Femur (tissue), 1 donor: ENCODE measurements at places on chromosomes 7 and 10.

DNA sequence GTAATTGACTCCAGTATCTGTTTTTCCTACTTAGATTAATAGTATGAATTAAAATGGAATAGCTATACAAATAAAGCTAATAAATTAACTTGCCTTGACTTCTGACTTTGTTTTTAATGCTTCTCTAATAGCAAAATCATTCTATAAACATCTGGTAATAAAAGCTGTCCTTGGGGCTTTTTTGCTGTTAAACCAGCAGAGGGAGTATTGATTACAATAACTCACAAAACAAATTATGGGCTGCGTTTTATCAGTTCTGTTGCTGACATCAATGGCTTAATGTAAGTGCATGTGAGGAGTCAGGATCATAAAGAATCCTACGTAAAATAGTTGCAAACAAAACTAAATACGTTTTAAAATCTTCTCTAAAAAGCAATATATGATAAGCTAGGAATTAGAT, 667.8 kb downstream of the PCDH15 start:
- DNase-seq = no peak

DNA sequence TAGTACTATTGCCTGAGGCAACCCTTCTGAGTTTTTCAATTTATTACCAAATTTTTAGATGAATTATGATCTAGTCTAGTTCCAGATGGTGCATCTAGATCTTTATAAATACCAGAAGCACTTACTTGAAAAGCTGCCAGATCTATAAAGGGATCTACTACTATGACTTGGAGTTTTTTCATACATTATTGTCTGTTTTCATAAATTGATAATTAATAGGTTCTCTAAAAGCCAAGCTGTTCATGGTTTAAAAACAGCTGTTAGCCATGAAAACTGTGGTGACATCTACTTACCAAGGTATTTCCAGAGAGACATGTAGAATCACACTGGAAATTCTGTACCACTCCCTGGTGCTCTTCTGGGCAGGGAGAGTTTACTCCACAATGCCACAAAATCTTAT, 786.5 kb upstream of the C7orf33 start:
- no peak for DNase-seq

DNA sequence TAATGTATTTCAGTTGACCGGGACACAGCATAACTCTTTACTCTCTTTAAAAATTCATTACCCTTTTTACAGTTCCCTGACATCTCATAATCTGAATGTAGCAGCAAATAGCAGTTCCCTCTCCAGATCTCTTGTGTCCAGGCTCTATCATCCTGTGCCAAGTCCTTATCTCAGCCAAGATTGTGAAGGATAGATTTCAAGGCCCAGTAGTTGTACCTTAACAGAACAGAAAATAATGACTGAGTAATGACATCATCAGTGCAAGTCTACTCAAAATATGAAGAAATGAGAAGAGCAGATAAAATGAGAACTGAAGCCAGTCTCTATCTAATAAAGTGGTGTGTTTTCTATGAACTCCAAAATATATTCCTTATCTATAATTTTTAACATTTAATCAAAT, 92.6 kb downstream of the TFEC start:
- no peak for DNase-seq

GRCh38 chr10:69018613-69019012, 30.0 kb downstream of the KIFBP start:
- no peak for DNase-seq

DNA sequence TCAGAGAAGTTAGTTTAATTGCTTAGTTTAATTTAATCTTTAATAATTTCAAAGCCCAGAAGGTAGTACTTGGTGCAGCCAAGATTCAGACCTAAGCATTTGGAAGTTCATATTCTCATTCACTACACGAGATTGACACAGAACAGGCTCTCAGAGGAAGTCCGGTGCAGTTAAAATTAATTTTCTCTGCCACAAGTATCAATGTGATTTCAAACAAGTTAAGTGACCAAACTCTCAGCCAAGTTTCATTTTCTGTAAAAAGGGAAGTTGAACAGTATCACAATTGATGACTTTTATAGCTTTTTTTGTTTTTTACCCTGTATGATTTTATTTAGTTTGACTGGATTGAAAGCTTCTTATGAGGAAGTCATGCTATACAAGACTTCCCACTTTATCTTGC, 1494.9 kb upstream of the LRRTM3 start:
- no peak for DNase-seq

DNA sequence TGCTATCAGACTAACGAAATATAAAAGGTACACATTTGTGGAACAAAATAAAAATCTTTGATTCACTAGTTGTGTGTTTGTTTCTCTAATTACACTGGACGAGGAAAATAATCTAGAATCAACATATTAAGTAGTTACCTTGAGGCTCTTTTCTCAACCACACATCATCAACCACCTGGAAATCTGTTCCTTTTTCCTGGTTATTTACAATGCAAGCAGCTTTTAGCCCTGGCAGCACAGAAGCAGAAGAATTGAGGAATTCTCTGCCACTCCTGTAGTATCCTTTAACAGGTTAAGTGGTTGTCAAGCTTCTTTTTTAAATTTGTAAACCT, 23.7 kb downstream of the NUP42 start:
- no peak for DNase-seq

GRCh38 chr7:44068054-44068453, 2.7 kb upstream of the PGAM2 start:
- no peak for DNase-seq

GRCh38 chr7:91941450-91941849, 788 bp downstream of the AKAP9 start:
- DNase-seq = peak; percentile 77

- no peak for DNase-seq
These were observed 95.3 kb downstream of the KAT6B start for GRCh38 chr10:74921744-74922143.

DNA sequence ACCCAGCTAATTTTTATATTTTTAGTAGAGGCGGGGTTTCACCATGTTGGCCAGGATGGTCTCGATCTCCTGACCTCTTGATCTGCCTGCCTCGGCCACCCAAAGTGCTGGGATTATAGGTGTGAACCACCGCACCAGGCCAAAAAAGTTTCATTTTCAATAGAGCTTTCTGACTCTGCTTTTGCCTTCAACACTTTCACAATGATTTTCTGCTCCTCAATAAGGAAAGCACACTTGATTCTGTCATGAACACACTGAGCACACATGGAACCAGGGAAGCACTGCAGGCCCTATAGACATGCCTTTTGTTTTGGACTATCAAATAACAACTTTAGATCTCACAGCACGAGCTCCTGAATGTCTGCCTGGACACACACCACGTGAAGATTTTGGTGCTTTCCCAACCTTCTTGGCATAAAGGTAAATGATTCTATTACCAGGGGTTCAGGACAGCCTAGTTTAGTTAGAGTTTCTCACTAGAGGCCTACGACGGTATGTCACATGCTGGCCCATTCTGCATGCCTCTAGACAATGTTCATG, 8.0 kb downstream of the RRP12 start:
- DNase-seq = no peak

DNA sequence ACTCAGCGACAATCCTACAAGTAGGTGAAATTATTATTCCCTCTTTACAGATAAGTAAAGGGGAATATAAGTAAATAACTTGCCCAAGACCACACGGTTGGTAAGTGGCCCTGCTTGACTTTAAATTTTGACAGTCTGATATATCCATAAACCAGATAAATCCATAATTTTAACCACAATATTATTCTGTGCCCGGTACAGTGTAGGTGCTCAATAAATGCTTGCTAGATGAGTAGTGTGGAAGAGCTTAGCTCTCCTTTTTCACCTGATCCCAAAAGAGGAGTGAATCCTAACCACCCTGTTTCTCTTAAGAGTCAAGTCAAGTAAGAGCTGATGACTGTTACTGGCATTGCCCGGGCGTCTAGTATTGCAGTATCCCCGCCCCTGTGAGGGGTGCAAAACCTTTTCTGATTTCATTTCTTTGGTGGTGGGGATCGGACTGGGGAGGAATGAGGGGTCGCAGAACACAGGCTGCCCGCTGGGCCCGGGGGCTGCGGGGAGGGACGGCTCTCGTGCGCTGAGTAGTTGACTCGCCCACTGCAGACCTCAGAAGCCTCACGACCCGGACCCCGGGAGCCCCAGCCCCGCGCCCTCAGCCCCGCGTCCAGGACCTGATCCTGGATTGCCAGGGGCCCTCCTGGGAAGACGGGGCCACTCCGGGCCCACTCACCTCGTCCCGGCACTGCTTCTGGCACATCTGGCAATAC, 490 bp downstream of the KIN start:
- DNase-seq = no peak

DNA sequence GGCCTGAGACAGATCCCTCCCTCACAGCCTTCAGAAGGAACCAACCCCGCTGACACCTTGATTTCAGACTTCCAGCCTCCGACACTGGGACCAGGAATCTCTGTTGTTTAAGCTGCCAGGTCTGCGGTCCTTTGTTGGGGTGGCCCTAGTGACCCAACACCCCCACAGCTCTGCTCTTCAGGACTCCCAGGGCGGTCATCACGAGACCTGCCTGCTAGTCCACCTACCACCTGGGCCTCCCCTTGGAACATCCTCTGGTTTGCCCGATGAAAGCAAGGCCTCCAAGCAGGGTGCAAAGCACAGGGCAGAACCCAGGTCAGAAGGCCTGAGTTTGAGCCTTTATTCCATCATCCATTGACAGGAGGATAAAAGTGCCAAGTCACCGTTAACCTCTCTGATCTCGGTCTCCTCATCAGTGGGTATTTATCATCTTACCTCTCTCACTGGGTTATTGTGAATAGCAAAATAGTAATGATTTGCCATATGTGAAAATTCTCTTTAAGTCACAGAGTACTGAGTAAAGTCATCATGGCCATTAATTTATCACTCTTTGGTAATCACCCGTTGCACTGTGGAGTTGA, 16.9 kb upstream of the SMARCD3 start:
- DNase-seq = no peak

DNA sequence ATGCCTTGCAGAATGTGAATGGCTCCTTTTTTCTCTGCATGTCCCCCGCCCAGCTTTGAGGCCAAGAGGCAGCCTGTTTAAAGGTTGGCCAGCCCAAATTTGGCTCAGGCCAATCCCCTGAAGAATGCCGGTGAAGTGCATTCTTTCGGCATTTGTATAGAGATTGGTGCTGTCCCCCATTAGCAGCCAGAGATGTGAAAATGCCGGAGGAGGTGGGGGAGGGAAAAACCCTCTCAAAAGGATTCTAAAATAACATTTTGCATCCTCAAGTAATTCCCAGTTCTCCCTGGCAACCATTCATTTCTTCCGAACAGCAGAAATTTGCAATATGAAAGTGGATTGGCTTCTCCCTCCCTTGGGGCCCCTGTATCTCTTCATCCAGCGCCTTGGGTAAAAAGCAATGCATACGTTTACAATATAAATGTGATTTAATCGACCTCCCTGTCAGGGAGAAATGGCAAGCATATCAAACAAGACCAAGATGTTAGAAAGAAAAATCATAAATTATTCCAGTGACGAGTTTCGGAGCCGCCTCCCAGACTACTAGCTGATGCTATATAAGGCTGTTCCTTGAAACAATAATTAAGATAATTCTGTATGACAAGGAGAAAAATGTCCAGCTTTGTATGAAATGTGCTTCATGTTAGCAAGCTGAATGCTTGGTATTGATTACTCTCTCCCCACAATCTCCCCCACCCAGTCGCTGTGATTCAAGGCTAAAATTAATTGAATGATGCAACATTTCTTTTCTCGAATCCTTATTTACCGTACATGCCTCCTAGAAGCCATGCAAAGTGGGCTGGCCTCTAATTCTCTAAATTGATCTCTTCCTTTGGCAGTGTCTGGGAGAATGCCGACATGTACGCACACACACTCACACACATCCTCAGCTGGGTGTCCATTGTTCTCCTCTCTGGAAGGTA, 323.7 kb downstream of the RPS24 start:
- DNase-seq = no peak

GRCh38 chr7:107319724-107320228, 150.1 kb upstream of the GPR22 start:
- DNase-seq = no peak

- DNase-seq = no peak
These were observed 48.6 kb upstream of the NOBOX start for GRCh38 chr7:144452064-144452463.

GRCh38 chr10:1858048-1858447, 120.7 kb upstream of the ADARB2 start:
- DNase-seq = no peak

DNA sequence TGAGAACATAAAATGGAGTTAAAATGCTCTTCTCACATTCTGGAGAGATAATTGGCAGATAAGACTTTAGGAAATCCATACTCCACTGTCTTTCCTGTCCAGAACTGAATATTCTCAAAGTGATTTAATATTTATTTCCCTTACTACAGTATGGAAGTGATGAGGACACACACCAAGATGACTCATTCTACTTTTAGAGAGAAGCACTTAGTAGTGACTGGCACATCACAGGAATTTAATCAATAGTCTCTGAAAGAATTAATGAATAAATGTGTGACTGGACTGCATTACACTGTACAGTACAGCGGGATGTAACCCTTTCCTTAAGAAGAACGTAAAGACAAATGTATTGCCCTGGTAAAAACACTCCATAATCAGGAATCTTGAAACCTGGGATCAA, 116.7 kb downstream of the SEMA3E start:
- no peak for DNase-seq

- DNase-seq = no peak
These were observed 7.2 kb downstream of the PALS2 start for GRCh38 chr7:24580283-24580946.

DNA sequence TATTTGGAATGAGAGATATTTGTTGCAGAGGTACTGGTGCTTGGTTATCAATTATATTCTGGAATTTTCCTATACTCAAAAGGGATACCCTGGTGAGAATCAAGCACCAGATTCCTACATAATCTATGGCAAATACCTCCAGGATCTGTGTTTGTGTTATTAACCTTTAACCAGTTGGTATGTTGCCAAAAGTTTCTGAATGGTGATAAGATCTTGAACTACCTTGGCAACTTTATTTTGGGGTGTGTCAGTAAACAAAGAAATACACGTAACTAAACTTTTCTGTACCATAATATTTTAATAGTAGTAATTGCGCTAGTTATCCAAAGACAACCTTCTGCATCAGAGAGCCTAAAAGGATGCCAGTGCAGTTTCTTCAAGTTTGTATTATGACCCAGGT, 13.4 kb downstream of the SCIN start:
- DNase-seq = no peak

DNA sequence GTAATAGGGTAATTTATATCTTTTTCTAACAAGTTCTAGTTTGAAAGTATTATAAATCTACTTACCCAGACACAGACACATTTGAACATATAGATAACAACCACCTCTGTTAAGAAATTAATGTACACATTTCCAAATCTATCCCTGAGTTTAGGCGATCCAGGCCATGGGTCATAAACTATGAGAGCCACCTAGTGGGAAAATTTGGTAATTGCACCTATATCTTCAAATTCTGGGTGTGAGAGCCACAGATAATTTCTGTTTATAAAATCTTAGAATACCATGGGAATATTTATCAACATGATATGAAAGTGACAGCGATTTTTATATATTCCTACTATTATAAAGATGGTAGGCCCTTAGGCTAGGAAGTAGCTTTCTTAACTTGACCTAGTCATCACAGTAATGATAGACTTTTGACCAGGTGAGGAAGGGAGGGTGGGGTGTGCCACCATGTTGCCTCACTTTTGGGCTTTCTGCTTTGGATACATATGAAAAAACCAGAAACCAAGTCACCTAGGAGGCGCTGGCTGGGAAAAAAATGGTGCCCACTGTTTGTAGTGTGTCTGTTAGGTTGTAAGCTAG, 8.0 kb upstream of the EPHA1 start:
- no peak for DNase-seq

- no peak for DNase-seq
These were observed 2.4 kb downstream of the AMPH start for GRCh38 chr7:38628630-38629385.

- DNase-seq = no peak
These were observed 5.3 kb downstream of the LARP4B start for GRCh38 chr10:926075-926698.
